NCI-H1930 (cell line): ENCODE measurements at places on chromosomes 4 and X.

DNA sequence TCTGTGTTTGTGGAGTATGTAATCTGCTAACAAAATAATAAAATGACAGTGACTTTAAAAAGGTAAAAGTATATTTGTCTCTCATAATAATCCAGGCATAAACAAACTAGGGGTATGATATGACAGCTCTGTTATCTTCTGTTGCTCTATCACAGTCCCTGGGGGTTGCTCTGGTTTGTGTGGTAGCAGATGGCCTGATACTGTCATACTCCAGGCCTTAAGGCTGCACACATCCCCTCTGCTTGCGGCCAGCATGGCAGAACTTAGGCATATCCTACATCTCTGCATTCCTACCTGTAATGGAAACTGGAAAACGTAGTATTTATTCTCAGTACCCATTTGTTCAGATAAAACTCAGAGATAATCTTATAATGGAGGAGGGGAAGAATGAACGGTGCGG is 117.9 kb upstream of the HAND2 start:
- DNase-seq = no peak

DNA sequence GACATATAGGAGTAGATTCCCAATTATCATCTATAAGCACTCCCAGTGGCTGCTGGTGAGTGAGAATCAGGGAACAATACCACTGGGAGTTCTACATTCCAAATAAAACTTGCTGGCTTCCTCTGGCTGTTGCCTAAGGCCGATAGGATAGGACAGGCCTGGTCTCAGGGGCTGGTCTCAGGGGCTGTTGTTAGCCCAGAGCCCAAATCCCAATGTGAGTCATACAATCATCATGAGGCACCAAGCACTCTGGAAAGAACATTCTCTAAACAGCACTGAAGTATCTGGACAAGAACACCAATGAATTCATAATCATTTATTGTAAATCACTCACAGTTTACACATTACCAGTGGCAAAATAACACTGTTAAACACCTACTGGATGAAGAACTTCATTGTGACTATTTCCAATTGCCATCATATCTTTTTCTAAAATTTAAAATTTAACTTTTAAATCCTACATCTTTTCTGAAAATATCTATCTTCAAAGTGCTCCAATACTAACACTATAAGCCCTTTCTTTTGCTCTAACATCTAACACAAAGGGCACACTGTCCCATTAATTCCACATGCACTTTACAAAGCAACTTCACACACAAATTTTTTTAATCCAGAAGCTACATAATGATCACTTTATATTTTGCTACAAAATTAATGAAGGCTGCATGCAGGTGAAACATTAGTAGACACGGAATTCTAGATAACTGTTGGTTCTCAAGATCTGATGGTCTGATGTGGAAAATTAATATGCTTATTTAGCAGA is 67.6 kb upstream of the TMEM150C start:
- DNase-seq = no peak

DNA sequence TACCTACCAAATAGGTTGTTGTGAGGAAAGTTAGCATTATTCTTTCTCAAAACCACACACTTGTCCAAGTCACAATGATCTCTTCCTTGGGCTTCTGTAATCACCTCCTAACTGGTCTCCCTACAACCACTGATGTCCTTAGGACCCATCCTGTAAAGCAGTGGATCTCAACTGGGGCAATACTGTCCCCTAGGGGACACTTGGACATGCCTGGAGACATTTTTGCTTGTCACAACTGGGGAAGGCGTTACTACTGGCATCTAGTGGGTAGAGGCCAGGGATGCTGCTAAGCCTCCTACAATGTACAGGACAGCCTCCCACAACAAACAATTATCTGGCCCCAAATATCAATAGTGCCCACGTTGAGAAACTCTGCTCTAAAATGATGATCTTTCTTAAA is 118.7 kb upstream of the AP1S2 start:
- no peak for DNase-seq

DNA sequence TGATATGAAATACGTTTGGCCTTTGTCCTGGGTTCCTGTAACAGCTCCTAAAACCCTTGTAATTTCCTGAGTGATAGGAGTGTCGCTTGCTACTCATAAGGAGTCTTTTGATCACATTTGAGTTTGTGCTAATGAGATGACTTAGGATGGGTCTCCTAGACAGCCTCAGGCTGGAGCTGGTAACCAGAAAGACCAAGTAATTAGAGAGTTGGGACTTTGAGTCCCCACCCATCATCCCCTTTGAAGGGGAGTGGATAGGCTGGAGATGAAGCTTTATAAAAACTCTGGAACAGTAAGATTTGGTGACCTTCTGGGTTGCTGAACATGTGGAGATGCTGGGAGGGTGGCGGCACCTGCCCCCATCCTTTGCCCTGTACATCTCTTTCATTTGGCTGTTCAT is 2.9 kb downstream of the SEC24B start:
- DNase-seq = no peak

DNA sequence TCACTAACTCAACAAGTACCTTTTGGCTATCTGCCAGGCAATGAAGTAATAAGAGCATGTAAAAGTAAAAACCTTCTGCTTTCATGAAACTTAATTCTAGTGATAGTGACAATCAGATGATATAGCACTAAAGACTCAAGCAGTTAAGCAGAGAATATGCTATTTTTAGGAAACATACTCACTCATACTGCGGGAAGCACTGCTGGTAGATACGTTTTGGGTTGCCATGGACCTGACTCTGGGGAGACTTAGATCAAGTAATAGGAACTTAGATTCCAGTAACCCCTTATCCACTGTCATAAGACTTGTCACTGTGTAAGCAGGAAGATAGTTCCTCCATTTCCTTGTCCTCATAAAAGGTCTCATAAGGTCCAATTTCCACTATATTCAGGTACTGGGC is 386.3 kb downstream of the DMD start:
- DNase-seq = no peak

DNA sequence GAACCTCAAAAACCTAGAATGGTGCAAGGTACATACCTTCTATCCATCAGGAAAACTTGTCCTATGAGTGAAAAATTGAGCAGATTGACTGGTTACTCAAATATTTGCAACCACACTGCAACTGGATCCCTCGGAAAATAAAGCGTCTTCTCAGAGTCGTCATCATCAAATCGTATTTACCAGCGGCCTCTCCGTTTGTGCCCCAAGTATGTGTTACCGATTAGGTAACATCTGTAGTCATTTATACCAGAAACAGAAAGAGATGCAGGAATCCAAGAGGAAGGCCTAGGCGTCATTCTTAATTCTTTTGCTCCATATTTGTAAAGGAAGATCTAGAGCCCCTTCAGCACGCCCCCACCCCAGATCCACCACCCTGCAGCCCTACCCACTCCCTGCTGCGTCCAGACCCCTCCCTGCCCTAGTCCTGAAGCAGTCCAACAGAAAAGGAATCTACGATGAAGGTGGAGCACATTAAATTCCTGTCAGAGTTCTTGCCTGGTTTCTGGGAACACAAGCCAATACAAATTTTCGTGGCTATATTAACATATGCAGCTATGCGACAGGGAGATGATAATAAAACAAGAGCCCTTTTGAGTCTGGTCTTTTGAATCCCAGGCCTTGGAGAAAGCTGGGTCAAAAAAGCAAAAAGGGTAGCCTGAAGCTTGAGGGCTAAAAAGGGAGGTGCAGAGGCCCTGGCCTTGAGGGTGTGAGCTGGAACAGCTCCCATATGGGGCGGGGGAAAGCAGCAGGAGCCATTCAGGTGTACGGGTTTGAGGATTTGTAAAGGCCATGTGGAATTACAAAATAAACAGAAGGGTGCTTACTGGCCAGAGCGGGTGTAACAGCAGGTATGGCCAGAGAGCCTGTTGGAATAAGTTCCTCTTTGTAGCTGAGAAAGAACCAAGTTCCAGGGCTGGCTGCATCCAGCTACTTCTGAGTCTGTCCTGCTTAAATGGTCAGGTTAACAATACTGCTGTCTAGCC is 77.0 kb downstream of the ZNF827 start:
- no peak for DNase-seq

DNA sequence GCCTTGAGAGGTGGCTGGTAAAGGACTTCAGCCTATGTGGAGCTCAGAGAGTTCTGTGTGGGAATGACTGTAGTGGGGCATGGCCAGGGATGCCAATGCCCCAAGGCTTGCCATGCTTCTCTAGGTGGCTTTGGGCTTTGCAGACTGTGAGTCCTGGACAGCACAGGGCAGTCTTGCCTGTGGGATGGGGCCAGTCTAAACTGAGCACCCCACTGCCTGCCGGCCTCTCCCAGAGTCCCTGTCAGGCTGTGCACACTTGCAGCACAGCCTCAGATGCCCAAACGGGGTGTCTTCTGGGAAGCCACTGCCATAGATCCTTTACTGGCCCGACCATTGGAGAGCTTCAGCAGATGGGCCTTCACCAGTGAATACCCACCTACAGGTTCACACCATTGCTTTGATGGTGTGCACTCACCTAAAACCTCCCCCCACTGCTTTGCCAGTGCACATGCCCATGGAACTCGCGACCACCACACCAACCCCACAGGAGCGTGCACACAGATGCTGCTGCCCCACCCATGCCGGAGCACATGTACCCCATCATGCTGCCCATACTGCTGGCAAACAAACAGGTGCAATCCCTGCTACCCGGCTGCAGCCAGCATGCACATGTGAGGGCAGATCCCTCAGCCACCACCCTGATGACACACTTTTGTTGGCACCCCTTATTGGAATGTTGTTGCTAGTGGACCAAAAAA is 97.3 kb upstream of the CNKSR2 start:
- DNase-seq = no peak

- no peak for DNase-seq
These were observed 19.5 kb downstream of the SAT1 start for GRCh38 chrX:23802431-23802830.

DNA sequence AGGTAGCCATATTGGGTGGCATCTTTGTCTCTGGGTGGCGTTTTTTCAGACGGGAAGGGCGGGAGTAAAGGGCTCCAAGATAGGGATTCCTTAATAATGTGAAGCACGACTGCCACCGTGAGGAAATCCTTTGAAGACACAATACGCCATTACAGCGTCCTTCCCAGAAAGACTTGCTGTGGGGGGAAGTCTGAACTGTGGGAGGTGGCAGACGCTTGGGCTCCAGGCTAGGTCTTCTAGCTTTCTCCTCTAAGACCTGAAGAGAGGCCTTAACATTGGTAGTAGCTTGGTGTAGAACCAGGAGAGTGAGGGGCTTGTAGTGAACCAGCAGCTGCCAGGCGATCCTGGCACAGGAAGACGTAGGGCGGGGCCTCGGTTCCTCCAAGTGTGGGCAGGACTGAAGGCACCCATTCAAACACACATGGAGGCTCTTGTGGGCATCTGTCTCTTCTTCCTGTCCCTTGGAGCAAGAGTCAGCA is 197.3 kb downstream of the OR13H1 start:
- DNase-seq = no peak

- DNase-seq = no peak
These were observed 2.9 kb upstream of the RBBP7 start for GRCh38 chrX:16873106-16873505.

DNA sequence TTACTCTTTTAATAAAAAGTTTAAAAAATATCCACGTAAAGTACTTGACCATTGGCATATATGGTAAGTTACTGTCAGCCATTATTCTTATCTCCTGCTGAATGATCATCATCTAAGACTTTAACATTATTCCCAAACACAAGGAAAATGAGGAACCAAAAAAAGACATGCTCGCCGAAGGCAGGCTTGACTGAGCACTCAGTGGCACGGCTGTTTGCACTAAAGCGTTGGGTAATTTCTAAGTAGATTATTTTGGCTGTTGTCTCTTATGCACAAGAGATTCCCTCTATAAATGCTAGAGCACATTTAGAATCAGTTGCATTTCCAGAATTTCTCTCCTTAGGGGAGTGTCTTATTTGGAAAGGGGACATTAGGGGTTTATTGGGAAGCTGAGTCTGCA is 82.8 kb downstream of the CHRNA9 start:
- DNase-seq = no peak

DNA sequence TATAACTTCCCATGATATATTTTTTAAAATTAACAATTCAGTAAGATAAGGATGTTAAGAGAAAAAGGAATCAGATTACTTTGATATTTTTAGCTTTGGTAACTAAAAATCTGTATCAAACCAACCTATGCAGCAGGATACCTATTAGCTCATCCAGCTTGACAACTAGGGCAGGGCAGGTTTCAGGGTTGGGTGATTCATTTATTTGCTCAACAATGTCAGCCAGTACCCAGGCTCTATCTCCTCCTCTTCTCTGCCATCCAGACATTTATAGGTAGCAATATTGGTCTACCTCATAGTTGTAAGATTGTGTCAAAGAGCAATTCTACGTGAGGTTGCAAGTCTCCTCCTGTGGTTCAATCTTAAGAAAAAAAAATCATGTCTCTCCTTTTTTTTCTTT is 421.9 kb downstream of the ANKRD50 start:
- no peak for DNase-seq

DNA sequence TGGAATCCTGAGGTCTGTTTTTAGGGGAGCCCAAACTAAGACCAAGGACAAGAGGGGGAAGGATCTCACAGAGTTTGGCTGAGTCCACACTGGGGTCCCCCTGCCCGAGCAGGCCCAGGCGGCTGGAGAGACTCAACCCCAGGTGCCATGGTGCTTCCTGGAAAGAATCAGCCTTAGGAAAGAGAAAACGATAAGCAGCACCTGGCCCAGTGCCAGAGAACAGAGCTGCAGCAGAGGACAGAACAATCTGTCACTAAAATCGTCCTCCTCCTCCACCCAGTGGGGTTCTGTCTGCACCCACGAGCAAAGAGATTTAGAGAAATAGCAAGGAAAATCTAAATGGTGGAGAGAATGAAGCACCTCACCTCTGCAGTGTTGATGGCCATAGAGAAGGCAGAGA is 470.5 kb downstream of the BCOR start:
- no peak for DNase-seq

DNA sequence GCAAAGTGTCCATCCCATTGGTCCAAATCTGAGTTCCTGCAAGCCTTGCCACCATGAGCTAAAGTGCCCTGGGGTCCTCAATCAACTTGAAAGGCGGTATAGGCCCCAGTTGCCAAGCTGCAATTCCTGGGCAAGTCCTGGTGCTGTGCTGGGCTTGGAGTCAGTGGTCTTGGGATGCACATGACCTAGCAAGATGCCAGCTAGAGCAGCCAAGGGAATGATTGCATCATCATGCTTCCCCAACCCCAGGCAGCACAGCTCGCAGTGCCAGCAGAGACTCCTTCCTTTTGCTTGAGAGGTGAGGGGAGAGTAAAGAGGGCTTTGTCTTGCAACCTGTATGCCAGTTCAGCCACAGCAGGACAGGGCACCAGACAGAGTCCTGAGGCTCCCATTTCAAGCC is 50.5 kb downstream of the KCNIP4 start:
- DNase-seq = no peak

- no peak for DNase-seq
These were observed 86.5 kb downstream of the MAGED4 start for GRCh38 chrX:52271206-52271605.

DNA sequence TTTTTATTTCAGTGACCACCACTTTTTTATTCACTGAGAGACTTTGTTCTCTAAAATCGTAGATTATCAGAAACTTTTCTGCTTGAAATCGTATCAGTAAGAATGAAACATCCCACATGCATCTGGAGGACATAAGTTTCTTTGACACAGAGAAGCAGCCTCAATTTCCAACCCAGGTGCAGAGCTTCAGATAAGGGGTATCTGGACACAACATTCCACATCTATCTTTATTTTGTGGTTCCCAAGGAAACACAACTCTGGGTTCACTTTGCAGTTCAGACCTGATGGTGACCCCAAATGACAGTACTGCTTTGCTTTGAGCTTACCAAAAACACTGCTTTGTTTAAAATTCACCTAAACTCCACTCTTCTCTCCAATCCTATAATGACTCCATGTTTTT is 1.3 kb upstream of the CLCN5 start:
- DNase-seq = no peak

GRCh38 chrX:117538178-117539089 is 578.2 kb downstream of the KLHL13 start:
- no peak for DNase-seq
